Omental fat pad (tissue), 4 donors: ENCODE measurements at places on chromosomes 16 and 17. TPM values are rescaled to one million over a fixed set of nuclear protein-coding genes. Genes with fewer than 3 reads are reported as not detected.

TIMP2 gene
- total RNA-seq: 161 TPM

MEFV gene
- 25.4 TPM for total RNA-seq

CDRT15 gene
- not detected for total RNA-seq

MYBBP1A gene
- 42.1 TPM for total RNA-seq

TEKT1 gene
- total RNA-seq: not detected

MMP25 gene
- 1.2 TPM for total RNA-seq
